Forelimb muscle (tissue), 1 donor: ENCODE measurements at places on chromosomes 2 and 18. TPM values are rescaled to one million over a fixed set of nuclear protein-coding genes. Genes with fewer than 3 reads are reported as not detected.

The DNPEP gene
- polyA plus RNA-seq = 33.7 TPM

GRCh38 chr2:84881581-84882413 lies 913 bp upstream of the TRABD2A start:
- DNase-seq = no peak

The NMUR1 gene
- polyA plus RNA-seq = 0.38 TPM

GRCh38 chr2:60317844-60318243 lies 235.6 kb downstream of the BCL11A start:
- no peak for DNase-seq

The GTF2A1L gene
- polyA plus RNA-seq = 0.85 TPM

The ADAM23 gene
- 10.8 TPM for polyA plus RNA-seq
